Chondrocyte (in vitro differentiated cells): ENCODE measurements at places on chromosomes 5 and 9. TPM values are rescaled to one million over a fixed set of nuclear protein-coding genes. Genes with fewer than 3 reads are reported as not detected.

SERF1B gene
- total RNA-seq: 22.7 to 31.4 TPM (median 23.6 TPM) in 3 replicates

OLFML2A gene
- 112 to 475 TPM (median 469 TPM) in 3 replicates for total RNA-seq

SLC12A7 gene
- total RNA-seq: 2.0 to 4.9 TPM (median 3.7 TPM) in 3 replicates

SLIT3 gene
- 65.8 to 119 TPM (median 116 TPM) in 3 replicates for total RNA-seq

DNA sequence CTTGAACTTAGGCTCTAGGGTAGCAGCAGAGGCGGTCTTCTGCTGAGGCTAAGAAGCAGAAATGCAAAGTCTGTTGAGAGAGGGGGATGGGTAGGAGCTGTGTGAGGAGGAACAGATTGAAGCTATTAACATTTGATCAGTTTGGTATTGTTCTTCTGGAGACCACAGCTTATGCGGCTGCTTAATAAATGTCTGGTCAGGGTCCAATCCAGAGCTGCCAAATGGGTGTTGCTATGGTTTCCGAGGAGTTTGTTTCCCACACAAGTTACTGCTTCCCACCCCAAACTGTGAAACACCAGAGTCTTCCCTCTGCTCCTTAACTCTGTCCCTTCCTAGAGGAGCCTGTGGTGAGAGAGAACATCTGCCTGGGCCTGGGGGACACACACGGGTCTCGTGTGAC lies 142.2 kb upstream of the KLF4 start:
- DNase-seq: no peak

GRCh38 chr5:111013011-111013410 lies 58.5 kb upstream of the TSLP start:
- no peak for DNase-seq

- no peak for DNase-seq
Observed at GRCh38 chr9:121748074-121748473, 96.6 kb downstream of the DAB2IP start.

GRCh38 chr9:73565833-73566465 lies 414.3 kb downstream of the ANXA1 start:
- DNase-seq: no peak

GRCh38 chr9:37215830-37216229 lies 95.5 kb downstream of the ZCCHC7 start:
- DNase-seq: no peak

DNA sequence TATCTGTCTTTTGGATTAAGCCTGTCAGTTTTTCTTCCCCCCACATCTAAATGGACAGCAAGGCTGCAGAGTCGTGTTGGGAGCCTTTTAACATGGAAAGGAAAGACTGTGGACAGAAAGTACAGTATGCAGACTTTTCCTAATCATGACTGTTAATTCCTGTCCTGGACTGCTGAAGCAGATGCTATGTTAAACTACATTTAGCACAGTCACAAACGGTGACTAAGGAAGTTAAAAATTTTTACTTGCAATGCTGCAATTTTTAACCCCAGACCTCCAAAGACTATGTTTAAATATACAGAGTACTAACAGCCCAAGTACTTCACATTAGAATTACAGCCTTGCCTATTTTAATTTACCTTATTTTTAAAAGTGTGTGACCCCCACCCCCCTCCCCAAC lies 51.8 kb downstream of the ELAVL2 start:
- DNase-seq: no peak
